Activated naive CD4-positive, alpha-beta T cell treated with anti-CD3 and anti-CD28 coated beads for 36 hours (primary cell): ENCODE measurements at places on chromosomes 12 and 14.

GRCh38 chr12:2646341-2646740, 148.4 kb upstream of the FKBP4 start:
- no peak for DNase-seq

GRCh38 chr14:37428954-37429353, 166.1 kb downstream of the FOXA1 start:
- no peak for DNase-seq

DNA sequence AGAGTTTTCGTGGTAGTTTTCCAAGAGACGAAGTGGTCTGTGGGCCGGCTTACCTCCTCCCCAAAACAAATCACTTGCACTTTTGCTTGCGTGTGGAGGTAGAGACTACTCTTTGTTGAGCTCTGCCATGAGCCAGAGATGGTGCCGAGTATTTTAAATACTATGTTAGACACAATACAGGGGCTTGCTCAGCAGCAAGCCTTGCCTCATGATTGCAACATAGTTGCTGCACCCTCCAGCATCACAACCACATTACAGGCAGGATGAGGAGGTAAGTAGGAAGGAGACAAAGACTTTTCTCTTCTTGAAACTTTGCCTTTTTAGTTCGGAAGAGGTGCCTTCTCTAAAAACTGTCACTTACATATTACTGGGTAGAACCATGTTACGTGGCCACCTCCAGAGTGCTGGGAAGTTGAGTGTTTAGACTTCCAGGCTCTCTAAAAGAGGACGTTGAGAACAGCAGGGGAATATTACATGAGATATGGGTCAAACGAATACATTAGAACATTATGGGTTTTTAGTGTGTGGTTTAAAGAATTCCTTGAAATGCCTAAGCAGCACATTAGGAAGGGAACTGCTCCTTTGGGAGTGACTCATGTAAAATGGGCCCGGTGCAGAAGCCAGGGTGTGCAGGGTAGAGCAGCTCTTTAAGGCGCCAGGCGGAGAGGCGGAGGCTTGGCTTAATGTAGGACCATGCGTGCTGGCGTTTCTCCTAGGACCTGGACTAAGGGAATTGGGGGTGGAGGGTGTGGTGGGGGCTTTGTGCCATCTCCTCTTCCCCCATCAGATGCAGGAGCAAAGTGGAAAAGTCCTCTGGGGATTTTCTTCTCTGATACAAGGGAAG, 110.6 kb upstream of the PRMT8 start:
- no peak for DNase-seq

DNA sequence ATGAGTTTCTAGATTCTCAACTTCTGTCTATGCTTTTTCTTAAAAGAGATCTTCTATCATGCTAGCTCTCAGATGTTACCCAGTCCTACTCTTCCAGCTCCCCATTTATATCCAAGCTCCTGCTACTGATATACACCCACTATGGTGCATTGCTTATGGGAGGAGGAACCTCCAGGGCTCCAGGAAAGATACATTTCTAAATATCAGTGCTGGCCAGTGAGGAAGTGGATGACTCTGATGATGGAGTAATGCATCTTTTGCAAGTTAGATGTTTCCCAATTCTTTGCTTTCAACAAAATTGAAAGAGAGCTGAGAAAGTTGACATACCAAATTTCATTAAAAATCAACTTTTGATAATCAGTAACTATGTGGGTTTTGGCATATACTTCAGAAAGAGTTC, 105.7 kb upstream of the RESF1 start:
- DNase-seq, result no peak

- DNase-seq, result no peak
Observed at GRCh38 chr14:93114068-93114710, 1.5 kb downstream of the ITPK1 start.

GRCh38 chr12:131478468-131478867, 232.4 kb upstream of the SFSWAP start:
- no peak for DNase-seq

DNA sequence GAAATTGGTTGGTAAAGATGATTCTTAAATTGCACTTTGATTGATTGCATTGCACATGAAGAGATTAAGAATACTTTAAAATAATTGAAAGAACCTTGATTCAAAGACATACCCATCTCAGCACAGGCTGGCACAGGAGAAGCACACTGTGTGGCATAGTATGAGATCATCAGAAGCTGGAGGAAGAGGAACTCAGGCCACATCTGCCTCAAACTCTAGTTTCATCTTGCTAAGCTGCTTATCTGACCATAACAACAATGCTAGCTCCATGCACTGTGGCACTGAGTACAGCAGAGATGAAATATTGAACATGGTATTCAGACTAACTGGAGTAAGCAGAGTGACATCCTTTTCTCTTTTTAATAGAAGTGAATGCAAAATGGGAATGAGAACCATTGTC, 99.1 kb downstream of the TBC1D30 start:
- DNase-seq, result no peak

DNA sequence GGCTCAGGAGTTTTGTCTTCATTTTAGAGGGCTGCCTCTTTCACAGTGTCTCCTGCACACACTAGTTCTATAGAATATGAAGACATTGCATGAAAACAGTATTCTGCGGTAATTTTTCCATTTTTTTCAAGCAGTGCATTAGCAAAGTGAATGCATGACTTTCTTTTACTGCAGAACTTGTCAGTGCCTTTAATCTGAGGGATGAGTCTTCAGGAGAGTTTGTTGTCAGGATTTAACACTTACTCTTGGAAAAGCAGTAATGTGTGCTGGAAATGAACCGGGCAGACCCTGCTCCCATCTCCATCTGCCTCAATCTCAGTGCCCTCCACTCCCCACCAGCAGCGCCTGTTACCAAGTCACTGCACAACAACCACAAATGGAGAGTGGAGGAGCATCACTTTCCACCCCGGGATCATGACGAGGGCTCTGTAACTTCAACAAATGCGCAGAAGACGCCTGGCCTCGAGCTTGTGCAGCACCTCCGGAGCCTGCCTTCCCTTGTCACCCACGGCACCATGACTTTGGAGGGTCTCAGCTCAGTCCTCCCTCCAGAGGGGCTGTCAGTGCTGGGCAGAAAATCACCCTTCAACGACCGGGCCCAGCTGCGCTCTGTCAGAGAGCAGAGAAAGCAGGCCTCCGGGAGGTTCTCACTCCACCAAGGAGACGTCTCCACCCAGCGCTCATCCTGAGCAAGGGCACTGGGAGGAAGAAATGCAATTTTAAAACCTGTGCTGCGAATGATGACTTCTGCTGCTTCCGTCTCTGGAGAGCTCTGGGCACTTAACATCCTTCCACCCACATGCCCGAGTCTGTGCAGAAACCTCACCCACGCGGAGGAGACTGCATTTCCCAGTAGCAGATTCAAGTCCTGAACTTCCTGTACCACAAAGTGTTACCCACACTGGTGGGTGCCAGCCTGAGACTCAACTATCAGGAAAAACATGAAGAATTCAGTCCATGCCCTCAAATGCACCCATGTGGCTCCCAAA, 255.7 kb downstream of the ADGRD1 start:
- DNase-seq, result peak; percentile 25

DNA sequence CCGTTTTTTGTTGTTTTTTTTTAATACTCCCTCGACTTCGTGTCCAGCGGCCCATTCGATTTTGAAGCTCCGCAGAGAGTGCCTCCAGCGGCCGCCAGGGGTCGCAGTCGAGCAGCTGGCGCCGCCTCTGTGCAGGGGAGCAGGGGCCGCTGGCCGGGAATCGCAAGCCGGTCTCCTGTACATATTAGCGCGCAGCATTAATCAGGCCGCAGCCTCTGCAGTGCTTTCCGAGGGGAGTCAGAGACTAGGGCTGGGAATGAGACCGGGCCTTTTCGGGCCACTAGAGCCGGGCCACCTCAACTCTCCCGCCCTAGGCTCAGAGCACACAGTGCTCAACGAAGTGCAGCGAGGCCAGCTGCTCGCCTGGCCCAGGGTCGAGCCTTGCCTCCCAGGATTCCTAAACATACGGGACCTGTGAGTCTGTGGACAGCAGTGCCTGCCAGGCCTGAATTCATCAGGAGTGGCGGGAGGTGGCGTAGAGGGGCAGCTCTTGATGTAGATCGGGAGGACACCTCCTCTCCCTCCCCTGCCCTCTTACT, 81.8 kb downstream of the EMP1 start:
- DNase-seq, result peak; percentile 67

DNA sequence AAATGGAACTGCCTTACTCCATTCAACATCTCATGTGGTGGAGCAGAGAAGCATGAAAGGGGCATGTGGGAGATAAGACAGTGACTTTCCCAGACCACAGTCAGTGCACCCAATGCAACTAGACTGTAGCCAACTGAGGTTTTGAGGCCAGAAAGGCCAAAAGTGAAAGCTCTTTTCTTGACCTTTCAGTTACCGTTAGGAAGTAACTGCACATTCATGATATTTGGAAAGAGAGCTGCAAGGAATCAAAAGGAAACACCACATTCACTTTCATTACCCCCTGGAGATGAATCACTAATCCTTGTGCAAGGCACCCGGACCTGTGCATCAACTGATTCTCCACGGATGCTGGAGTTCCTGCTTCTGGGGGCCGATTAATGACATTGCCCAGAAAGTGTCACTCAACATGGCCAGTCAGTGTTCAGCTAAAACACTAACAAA, 72.9 kb upstream of the ELK3 start:
- DNase-seq, result no peak

DNA sequence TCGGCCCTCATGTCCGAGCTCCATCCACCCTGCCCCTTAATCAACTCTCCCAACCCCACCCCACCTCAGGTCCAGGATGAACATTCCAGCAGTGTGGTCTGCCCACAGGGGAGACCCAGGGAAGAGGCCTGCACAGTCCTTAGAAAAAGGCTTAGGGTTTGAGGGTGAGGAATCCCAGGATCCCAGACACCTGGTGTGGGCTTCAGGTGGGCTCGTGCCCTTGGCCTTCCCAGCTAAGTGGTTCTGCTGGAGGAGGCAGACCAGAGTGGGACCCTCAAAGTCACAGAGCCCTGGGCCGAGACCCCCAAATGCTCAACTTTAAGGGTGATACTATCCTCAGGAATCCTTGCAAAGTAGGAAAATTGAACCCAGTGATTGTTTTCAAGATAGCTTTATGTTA, 25.4 kb upstream of the PPP2R5C start:
- DNase-seq, result no peak

DNA sequence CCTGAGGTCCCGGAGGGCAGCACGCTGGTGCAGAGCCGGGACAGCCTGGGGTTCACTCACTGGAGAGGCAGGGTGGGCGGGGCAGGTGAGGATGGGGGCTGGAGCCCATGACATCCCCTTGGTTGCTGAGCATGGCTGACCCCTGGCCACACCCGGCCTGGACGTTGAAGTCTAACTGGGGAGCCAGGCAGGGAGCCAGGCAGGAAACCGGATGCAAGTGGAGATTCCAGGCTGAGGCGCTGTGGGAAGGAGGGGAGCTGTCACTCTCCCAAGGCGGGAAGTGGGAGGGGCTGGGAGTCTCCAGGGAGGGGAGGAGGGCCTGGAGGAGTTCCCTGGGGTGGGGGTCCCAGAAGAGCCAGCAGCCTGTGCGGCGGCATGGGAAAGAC, 7.7 kb upstream of the INF2 start:
- no peak for DNase-seq

- DNase-seq, result no peak
Observed at GRCh38 chr12:75955251-75955650, 76.3 kb downstream of the PHLDA1 start.

DNA sequence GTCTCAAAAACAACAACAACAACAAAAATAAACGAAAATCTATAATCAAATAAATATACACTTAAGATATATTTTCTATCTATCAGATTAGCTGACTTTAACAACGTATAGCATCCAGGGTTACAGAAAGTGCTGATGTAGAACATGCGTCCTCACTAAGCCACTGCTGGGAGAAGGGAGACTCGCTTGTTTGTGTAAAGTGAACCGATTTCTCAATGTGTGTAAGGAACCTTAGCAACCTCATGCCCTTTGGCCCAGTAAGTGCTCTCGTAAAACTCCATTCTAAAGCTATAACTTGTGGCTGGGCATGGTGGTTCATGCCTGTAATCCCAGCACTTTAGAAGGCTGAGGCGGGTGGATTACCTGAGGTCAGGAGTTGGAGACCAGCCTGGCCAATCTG, 23.8 kb downstream of the NFKBIA start:
- DNase-seq, result no peak

GRCh38 chr14:58501214-58501816, 73.8 kb downstream of the KIAA0586 start:
- peak; percentile 52 for DNase-seq

GRCh38 chr12:94290353-94290752, 142.0 kb downstream of the PLXNC1 start:
- no peak for DNase-seq

GRCh38 chr12:78865516-78865915, 942 bp downstream of the SYT1 start:
- no peak for DNase-seq

DNA sequence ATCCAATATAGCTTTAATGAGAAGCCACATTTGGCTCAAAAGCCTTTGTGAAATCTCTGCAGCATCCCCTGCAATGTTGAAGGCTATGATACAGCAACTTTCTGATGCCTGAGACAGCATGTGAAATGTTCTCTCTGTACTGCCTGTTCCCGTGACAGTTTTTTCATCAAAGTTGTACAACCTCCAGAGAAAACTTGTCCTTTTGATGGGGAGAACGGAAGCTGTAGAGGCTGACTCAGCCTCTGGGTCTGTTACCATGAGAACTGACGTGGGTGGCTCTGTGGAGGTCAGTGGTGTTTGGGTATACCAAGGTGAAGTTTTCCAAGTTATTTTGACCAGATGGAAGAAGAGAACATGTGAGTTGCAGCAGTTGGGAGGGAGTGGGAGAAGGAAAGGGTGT, 17.0 kb downstream of the SLC4A8 start:
- peak; percentile 18 for DNase-seq

- DNase-seq, result no peak
Observed at GRCh38 chr12:114679942-114680341, 4.0 kb downstream of the TBX3 start.
